Bronchial epithelial cell (primary cell): ENCODE measurements at places on chromosomes 4 and X. TPM values are rescaled to one million over a fixed set of nuclear protein-coding genes. Genes with fewer than 3 reads are reported as not detected.

The PABPC1L2B gene
- total RNA-seq: not detected in 2 replicates

The DCAF16 gene
- total RNA-seq: 25.0 and 25.5 TPM in 2 replicates

The BTK gene
- under 0.01 TPM in 1 of 2 replicates, not detected in the other for total RNA-seq

The GPR82 gene
- not detected in 2 replicates for total RNA-seq

The SMIM31 gene
- not detected in 2 replicates for total RNA-seq

The LANCL3 gene
- total RNA-seq: 0.26 TPM in 2 replicates

The IQSEC2 gene
- 3.4 and 5.9 TPM in 2 replicates for total RNA-seq

The PDGFRA gene
- total RNA-seq: 0.26 and 2.1 TPM in 2 replicates

The GABRB1 gene
- total RNA-seq: not detected in 2 replicates

DNA sequence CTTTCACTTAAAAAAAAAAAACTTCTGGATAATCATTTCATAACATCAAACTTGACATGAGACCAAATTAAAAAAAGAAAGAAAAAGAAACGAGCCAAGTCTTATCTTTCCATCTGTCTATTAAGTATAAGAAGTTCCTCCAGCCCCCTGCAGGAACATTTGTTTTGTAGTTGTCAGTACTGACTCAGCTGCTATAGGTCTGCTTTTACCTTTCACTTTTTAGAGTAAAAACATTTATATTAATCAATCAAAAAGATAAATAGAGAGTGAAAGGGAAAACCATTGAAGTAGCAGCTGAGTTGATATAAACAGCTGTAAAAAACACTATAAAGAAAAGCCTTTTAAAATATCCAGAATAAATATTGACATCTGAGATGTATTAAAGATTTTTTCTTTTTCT, 46.1 kb downstream of the CCDC158 start:
- peak; percentile 3 for DNase-seq

GRCh38 chrX:143788265-143788664, 67.7 kb upstream of the SPANXN2 start:
- DNase-seq: peak; percentile 22

DNA sequence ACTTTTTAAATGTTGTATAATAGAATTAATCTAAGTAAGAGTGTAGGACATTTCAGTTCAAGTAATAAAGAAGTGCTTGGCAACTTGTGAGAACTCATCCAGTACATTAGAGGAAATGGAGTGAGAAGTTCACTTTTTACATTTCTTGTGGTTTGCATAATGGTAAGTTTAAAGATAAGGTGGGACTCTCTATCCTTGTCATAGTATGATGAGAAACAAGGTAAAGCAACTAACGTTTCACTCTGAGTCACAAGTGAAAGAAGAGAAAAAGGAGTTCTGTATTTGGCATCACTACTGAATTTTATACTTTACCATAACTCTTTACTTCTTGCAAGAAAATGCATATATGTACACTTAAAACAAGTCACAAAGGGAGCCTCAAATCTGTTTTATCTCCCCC, 219.4 kb downstream of the SLC4A4 start:
- peak; percentile 10 for DNase-seq

DNA sequence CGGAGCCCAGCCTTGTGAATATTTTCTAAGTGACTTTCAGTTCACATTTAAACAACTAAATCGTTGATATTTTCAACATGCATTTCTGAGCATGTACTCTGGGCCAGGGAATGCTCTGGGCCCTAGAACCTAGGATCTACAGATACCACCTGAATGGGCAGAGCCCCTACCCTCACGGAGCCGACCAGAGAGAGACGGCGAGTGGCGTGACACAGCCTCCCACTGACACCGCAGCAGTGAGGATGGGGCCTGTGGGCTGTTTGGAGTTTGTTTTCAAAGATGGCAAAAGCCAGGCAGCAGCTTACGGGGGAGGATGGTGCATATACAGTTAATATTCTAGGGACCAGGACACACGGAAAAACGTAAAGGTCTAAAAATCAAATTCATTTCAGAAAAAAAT, 17.7 kb downstream of the NELFA start:
- no peak for DNase-seq

- no peak for DNase-seq
Measured at GRCh38 chrX:12890467-12890866, 16.0 kb upstream of the TLR8 start.

DNA sequence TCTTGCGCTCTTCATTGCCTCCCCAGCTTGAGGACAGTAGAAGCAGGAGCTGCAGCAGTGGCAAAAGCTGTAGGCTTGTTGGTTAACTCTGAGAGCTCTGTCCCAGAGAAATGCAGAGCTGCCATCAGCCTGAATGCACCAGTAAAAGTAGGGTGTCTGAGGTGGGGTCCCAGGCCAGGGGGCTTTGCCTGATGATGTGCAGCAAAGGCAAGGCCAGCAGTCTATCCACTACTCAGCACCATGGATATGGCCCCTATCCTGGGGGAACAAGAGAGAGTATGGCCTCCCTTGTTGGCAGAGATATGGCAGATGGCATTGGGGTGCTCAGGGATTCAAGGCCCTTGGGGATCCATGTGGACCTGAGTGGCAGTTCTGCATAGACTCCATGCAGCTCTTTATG, 180.2 kb downstream of the HMGN5 start:
- DNase-seq: no peak

GRCh38 chrX:71199252-71200008, 23.6 kb upstream of the GJB1 start:
- DNase-seq: no peak

DNA sequence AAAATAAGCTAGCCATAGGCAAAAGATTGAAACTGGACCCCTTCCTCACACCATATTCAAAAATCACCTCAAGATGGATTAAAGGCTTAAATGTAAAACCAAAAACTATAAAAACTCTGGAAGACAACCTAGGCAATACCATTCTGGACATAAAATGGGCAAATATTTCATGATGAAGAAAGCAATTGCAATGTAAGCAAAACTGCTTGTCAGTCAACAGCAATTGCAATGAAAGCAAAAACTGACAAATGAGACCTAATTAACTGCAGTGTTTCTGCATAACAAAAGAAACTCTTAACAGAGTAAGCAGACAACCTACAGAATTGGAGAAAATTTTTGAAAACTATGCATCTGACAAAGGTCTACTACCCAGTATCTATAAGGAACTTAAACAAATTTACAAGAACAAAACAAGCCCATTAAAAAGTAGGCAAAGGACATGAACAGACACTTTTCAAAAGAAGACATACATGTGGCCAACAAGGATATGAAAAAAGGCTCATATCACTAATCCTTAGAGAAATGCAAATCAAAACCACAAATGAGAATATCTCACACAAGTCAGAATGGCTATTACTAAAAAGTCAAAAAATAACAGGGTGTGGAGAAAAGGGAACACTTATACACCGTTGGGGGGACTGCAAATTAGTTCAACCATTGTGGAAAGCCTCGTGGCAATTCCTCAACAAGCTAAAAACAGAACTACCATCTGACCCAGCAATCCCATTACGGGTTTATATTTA, 46.7 kb downstream of the CFAP299 start:
- no peak for DNase-seq

DNA sequence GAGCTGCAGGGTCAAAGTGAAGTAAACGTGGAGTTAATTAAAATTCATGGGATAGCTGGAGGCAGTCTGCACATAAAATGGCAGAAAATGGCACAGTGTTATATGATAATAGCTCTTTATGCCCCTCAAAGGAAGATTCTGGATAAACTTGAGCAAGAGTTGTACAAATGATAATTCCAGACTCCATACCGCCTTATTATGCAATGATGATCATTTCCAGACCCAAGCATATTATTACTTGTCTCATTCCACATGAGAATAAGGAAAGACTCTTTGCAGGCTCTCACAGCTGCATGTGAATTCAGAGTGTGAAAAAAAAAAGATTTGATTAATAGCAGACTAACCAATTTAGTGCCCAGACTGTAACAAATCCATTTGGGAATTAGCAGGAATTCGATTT, 105.4 kb downstream of the STK32B start:
- DNase-seq: no peak

DNA sequence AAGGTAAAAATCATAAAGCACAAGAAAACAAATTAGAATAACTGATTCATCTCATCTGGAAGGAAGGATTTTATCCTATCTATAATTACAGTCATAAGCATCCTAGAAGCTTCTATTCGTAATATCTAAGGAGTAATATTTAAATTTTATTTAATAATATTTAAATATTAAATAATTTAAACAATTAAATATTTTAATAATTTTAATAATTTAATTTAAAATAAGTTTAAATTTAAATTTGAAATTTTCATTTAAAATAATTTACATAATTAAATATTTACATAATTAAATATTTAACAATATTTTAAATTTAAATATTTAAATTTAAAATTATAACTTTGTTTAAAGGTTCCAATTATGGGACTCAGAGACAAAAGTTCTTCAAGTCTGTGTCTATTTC, 127.5 kb upstream of the GK2 start:
- no peak for DNase-seq

DNA sequence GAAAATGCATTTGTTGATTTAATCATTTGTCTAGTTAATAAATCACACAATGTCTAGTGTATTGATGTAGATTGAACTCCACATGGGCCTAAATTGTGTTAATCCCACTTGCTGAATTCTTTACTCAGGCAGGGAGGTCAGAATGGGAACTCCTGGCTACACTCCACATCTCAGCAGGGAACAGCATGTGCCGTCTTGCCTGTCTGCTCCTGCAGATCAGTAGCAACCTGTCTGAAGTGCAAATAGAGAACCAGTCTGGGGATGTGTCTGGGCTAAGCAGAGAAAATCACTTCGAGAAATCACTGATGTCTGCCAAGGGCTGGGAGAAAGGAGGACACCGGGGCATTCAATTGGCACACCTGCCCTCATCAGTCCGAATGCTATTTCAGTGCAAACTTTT, 16.5 kb upstream of the MXRA5 start:
- DNase-seq: peak; percentile 86

DNA sequence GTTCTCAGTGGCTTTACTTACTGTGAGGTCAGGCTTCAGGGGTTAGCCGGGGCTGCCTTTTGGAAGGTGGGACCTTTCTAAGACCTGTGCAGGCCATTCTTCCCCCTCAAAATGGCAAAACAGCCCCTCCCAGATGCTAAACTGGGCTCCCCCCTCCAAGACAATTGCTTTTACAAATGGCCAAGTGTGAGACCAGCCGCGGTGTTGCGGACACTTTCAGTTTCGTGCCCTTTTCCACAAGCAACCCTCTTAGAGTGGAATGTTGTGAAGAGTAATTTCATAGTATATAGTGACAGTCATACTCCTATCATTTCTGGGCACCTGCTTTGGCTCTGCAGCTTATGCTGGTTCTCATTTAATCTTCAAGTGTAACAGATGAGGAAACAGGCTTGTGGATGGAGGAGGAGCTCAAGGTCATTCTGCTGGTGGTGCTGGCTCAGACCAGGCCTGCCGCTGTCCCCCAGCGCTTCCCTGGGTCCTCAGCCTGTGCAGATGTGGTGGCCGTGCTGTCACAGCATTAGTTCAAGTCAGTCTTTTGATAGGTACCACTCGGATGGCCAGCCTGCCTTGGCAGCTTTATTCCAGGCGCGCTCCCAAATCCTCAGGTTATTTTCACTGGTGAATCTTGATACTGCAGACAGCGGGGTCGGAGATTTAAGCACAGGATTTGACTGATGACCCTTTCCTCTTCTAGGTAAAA, 55.0 kb upstream of the TADA2B start:
- no peak for DNase-seq

DNA sequence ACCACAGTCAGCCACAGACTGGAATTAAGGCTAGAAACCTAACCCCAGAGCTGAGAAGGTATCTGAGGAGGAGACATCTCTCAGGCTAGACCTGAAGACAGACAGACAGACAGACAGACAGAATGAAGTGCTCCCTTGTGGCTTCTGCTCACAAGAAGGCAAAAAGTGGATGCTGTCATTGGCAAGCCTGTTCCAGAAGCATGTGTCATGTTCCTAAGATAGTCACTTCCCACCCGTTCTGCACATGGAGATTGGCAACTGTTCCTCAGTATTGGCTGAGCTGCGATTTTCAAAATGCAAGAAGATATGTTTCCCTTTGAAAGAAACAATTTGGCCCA, 166.4 kb downstream of the NSUN7 start:
- peak; percentile 38 for DNase-seq

GRCh38 chr4:3867403-3868100, 101.4 kb downstream of the ADRA2C start:
- DNase-seq: no peak

DNA sequence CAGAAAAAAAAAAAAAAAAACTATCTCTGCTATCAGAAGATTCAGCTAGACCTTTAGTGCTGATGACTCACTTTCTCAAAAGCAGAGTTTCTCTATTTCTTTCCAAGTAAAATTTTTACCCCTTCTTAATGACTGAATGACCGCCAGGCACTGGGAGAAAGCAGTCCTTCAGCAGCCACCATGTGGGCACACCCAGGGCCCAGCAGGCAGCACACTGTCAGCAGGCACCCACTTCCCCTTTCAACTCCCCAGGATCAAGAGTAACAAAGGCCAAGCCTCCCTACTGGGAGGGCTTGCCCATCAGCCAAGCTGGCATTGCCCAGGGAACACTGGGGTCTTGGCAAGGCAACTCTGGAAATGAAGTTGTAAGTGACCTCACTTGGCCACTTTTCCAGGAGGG, 201.9 kb upstream of the MAMLD1 start:
- no peak for DNase-seq

- no peak for DNase-seq
Measured at GRCh38 chr4:55255179-55255578, 90.9 kb upstream of the SRD5A3 start.

GRCh38 chr4:32735856-32736590, 2015.9 kb downstream of the PCDH7 start:
- no peak for DNase-seq

DNA sequence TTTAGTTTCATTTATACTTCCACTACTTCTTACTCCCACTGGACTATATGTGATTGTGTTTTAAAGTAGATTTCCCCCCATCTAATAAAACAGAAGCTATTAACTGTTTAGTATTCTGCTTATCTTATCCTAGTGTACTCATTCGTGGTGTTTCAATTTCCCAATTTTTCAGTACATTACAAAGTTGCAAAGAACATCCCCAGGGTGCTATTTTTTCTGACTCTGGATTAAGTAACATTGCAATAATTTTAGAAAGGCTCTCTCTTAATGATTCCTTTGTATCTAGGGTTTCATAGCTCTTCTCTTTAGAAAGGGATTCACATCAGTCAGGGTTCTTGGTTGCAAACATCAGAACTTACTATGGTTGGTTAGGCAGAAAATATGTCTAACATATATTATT, 317.9 kb upstream of the DIPK2B start:
- DNase-seq: no peak

DNA sequence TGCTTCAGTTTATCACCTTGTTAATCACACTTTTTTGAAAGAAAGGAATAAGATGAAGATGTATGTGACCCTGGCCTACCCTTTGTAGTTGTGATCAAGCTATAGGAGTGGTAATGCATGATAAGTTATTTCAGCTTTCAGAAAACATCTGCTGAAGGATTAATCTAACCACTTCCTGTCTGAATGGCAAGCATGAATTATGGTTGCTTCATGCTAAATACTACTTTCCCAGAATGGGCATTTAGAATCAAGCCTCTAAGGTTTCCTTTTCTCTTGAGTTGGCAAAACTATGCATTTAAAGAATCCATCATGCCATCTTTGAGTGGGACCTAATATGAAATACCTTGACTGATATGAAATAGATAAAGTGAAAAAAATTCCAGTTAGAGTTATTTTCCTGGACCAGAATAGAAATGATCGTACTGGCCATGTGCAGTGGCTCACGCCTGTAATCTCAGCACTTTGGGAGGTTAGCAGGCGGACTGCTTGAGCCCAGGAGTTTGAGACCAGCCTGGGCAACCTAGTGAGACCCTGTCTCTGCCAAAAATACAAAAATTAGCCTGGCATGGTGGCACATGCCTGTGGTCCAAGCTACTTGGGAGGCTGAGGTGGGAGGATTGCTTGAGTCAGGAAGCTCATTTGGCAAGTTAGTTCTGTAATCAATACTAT, 59.1 kb downstream of the ANXA3 start:
- DNase-seq: no peak

GRCh38 chrX:97452283-97452682, 568.6 kb downstream of the RPA4 start:
- no peak for DNase-seq
